AG09319 (cell line): ENCODE measurements at places on chromosomes 4 and X.

- no peak for DNase-seq
These were observed 59.9 kb downstream of the KIT start for GRCh38 chr4:54717694-54718093.

DNA sequence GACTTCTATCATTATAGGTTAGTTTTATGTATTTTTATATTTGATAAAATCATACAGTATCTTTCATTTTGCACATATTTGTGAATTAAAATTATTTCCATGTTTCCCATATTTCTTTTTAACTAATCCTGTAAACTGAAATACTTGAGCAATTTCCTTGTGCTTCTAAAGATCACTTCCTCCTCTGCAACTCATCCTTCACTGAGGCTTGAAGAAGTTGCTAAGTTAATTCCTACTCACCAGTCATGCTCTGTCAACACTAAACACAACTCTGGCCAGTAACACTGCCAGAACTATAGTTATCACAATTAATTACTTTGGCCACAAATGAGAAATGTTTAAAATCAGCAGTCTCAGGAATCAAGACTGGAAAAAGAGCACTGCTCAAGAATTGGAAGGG lies 6.7 kb downstream of the SPATA4 start:
- no peak for DNase-seq

DNA sequence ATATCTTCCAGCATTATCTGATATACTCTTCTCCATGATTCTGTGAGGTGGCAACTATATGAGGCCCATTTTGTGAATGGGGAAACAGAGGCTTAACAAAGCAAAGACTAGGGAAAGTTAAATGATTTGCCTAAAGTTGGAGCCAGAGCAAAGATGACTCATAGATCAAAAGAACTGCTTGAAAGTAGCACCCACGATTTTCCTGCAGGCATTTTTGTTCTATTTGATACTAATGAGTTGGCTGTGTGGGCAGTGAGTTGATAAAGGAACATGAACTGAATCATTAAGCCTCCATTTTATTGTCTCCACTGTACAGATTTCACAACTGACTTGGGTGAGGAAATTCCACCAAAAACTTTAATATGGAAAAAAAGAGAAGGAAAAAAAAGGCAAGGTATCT lies 138.9 kb upstream of the IGFBP7 start:
- DNase-seq = no peak

DNA sequence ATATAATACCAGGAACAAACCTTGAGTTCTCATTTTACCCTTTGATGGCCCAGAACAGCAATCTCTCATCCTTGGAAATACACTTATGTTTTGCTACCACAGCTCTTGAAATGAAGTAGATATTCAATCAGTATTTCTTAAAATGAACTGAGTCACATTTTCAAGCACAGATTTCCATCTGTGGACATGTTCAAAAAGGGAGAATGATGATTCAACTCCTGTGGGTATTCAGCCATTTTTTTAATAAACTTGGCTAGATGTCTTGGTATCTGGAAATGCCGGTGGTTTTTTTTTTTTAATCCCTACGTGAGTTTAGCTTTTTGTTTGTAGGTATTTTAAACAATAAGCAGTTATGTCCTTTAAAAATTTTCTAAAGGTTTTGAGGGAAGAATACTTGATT lies 64.2 kb upstream of the TRPC5OS start:
- DNase-seq = no peak

DNA sequence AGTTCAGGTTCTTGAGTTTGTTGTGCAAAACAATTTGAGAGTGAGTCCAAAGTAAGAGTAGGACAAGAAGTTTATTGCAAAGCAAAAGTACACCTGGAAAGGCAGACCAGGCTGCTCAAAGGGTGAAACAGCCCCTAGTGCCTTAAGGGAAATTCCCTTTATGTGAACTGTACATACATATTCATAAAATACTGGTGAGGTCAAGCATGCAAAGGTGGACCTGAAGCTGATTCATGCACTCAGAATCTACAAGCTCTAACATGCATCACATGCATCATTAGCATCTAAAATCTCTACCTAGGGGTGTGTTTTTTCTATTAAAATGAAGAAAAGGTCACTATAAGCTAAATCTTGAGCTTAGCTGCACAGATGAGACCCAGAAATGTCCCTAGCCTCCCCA lies 266.9 kb downstream of the SPATA18 start:
- DNase-seq = no peak

DNA sequence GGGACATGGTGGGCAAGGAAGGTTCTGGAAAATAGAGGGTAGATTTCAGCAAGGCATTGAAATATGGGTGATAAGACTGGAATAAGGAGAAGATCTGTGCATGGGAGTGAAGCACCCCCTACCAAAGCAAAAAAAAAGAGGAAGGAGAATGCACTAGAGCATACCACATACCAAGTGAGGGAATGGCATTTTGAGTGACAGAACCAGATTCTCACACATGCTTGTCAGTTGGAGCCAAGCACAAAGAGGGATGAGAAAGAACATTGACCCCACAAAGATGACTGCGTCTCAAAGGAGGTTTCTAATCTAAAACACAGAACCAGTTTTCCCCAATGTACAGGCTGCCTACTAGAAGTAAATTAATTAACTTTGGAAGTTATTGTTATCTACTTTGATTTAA lies 140.3 kb upstream of the SMAD1 start:
- DNase-seq = no peak

GRCh38 chr4:7182616-7183015 lies 9.7 kb upstream of the SORCS2 start:
- DNase-seq = no peak

- no peak for DNase-seq
These were observed 516.6 kb downstream of the PCDH18 start for GRCh38 chr4:137015426-137016409.

GRCh38 chrX:155967653-155968325 lies 29.7 kb upstream of the IL9R start:
- no peak for DNase-seq

- DNase-seq = no peak
These were observed 82.8 kb downstream of the PDGFC start for GRCh38 chr4:156888762-156889161.

DNA sequence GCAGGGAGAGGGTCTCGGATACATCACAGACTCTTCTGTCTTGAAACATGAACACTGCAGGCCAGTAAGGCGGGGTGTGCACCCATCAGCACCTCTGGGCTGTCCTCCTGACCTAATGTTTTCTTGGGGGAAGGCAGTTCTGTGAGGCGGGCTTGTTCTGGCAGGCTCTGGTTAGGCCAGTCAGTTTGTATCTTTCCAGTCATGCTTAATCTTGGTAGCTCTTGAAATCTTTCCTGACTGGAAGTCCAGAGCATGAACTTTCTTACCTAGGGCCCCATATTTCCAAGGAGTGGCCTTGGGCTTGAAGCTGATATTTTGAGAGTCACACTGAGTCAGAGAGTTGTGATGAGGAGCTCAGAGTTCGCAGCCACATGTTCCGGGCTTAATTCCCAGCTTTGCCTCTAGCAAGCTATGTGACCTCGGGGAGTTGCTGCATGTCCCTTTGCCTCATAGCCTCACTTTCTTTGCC lies 54.2 kb upstream of the RASSF6 start:
- DNase-seq = no peak

- no peak for DNase-seq
These were observed 21.5 kb upstream of the GTPBP6 start for GRCh38 chrX:340121-340520.

DNA sequence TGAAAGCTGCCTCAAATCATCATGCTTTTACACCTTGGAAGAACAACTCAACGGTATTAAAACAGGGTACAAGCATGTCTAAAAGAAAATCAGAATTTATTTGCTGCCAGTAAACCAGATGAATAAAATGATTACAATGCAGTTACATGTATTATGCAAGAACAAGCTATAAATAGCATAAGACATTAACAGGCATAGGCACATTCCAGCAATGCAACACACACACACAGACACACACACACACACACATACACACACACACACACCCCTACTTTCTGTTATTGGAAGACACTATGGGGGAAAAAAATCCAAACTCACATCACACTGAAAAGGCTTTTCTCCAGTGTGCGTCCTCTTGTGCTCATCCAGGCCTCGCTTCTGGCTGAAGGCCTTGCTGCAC lies 212.5 kb downstream of the PRDM5 start:
- DNase-seq = no peak

DNA sequence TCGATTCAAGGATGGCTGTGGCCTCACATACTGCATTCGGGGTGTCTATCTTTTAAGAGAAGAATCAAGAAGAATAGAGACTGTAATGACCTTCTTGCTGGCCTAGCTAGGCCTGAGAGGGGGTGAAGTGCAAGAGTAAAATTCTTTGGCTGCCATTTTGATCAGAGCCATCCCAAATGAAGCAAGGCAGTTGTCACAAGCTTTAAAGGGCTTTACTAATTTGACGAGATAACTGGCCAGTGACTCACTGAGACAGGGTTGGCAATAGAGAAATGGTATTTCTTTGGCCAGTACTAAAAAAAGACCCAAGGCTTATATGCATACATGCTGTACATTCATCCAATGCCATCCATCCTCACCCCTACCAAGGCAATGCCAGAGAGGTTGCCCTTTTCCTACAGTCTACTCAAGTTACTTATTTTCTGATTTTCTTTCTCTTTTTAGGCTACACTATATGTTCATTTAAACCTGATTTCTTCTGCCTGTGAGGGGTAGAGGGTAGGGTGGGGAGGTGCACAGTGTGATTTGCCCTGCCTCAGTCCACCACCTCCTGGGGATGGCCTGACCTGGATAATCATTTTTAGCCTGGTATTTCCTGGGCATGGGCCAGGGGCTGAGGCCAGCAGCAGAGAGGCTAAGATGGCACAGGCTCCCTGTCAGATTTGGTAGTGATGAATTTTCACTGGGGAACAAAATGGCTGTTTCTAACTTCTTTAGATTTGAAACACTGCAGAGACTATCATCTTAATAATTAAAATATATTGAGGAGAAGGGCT lies 32.2 kb downstream of the ATG4A start:
- no peak for DNase-seq

GRCh38 chr4:171279131-171279530 lies 534.1 kb upstream of the GALNTL6 start:
- no peak for DNase-seq

DNA sequence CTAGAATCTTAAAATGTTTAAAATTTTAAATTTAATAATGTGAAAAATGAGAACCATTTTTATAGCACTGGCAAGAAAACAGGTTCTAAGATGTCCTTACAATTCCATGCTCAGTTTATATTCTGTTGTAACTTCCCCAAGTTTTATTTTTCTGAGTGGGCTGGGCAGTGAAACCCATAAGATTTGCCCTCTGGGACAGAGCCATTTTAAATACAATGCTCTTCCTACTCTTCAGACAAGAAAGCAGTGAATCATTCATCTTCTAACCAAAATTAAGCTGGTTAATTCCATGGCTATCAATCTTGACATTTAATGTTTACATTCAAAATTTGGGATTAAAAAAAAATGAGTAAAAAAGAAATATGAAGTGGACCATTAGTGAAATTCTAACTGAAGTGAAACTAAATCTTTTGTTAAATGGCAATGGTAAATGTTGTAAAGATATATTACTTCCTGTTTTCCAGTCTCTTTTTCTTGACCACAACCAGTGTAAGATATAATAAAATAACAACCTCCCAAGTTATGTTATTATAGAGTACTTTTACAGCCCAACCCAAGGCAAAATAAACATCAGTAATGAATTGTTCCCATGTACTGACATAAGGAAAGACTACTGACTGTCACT lies 37.2 kb upstream of the PTPN13 start:
- no peak for DNase-seq

- DNase-seq = no peak
These were observed 276.0 kb upstream of the TET2 start for GRCh38 chr4:104870495-104871233.

DNA sequence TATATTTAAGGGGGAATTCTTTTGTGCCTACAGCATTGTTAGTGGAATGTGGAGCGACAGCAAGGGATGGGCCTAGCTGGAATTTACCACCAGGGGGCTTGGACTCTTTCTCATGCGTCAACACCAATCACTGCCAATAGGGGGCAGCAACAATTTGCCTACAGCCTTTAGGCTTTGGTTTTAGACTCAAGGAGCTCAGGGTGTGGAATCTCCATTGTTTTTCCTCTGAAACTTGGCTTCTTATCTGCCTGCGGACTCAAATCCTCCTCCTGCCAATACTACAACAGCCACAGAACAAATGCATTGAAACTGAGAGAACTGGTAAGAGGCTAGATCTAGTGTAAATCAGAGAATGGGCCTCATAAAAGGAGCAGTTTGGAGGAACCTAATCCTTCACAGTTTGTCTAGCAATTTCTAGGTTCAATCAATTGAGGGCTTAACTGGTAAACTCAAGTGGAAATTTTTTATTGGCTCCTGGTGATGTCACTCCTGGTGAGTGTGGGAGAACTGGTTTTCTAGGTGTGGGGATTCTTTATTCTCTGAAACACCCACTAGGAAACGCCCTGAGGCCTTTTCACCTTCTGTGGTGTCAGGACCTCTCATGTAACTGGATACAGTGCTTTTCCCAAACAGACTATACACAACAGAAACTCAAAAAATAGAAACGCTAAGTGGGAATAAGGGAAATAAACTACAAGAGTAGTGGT lies 27.9 kb upstream of the TMSB4X start:
- peak; percentile 47 for DNase-seq

GRCh38 chr4:74932832-74933561 lies at the start of gene PARM1:
Gene PARM1 (plus strand): TSS chr4:74933116. CDS start chr4:74933328, 212 bp downstream.
- peak; percentile 25 for DNase-seq

- peak; percentile 1 for DNase-seq
These were observed 239.0 kb upstream of the HTR2C start for GRCh38 chrX:114344756-114345349.

- no peak for DNase-seq
These were observed 46.0 kb downstream of the LNX1 start for GRCh38 chr4:53545273-53545672.

DNA sequence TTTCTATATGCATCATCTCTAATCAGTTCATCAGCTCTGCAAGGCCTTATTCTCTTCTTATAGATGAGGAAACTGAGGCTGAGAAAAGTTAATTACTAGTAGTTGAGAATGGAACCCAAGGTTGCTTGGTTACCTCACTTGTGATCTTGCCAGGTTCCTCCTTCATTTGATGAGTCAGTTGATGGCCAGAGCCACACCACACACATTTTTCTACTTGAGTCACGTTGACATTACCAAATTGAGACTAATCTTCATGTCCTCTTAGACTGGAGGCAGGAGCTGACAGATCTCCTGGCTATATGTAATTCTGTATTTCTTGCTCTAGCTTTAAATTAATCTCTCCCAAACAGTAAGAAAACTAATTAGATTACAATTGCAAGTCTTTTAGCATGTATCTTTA lies 428.4 kb downstream of the AFF2 start:
- no peak for DNase-seq

GRCh38 chr4:59240011-59240410 lies 1960.1 kb upstream of the ADGRL3 start:
- DNase-seq = no peak

DNA sequence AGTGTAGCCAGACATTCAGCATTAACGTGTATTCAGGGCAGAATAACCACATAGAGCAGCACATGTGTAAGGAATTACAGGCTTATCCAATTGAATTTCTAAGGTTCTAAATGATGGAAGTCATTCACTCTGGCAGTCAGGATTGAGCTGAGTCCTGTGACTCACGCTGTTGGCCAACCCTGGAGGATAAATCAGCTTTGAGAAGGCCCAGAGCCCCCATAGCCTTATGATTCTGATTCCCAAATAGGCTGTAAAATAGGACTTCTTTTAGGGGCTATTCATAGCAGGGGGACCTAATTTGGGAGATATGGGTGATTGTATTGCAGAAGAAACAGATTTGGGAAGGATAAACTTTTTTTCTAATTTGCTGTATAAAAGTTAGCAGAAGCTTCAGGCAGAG lies 8.1 kb upstream of the HPF1 start:
- DNase-seq = peak; percentile 10
